ENCODE measurements at places on chromosomes 3 and 15.

DNA sequence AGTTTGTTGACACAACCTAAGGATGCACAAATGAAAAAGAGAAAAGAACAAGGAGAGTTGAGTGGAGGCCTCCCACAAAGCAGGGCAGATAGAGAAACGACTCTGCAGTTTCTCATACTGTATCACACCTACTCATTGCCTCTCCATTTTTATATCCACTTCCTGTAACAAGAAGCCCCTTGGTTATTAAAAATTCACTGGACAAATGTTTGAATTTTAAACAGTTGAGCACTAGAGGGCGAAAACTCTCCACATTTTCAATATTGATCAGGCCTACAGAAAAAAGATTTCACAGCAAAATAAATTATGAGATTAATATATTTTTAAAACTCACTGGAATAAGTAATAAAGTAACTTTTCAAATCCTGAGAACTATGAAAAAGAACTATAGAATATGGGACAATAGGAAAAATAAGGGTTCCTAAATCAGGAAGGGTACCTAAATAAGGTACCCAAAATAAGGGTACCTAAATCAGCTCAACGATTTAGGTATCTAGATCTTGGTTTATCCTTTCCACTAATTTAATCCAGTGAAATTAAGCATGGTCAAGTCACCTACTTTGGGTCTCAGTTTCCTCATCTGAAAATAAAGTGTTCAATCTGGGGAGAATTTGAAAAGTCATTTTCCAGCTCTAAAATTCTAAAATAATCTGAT is 47.0 kb upstream of the PPIB start:
- DNase-seq: no peak

DNA sequence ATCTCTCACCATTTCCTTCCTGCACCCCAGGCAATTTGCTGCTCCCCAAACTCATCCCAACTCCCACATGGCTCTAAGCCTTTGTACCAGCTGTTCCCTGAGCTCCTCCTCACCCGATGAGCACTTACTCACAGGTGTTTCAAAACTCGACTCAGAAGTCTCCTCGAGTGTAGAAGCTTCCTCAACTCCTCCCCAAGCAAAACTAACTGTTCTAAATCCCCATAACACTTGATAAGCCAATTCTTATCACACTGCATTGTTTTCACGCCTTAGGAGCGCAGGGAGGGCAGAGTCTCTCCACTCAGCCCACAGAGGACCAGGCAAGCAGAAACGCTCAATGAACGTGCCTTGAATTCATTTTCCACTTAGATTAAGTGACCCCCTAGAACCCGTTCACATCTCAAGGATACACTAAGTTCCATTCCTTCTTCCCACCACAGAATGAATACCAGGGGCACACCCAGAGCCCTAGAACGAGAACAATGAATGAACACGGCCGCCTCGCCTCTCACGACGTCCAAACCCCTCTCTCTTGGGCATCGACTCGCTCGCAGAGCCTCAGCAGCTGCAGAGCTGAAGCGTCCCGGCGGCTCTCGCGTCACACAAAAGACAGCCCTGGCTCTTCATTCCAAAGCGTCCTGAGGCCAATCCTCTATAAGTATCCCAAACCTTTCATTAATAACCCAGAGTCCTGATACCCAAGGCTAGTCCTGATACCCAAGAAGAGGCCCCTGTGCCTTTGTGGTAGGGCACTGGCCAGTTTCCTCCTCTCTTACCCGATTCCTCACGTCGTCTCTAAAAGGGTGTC is 1.1 kb downstream of the RAF1 start:
- DNase-seq: peak; percentile 24

GRCh38 chr3:22659651-22660475 is 543.3 kb upstream of the UBE2E2 start:
- DNase-seq: no peak

GRCh38 chr3:136730595-136731273 is 21.4 kb downstream of the STAG1 start:
- DNase-seq: no peak

GRCh38 chr15:34358367-34358766 is 8.6 kb downstream of the LPCAT4 start:
- DNase-seq: no peak

- DNase-seq: no peak
These were observed 302.1 kb upstream of the STT3B start for GRCh38 chr3:31230425-31231223.

- DNase-seq: no peak
These were observed 46.9 kb upstream of the CSPG4 start for GRCh38 chr15:75759416-75760130.

- DNase-seq: no peak
These were observed 57.2 kb downstream of the GLDN start for GRCh38 chr15:51398626-51399025.

DNA sequence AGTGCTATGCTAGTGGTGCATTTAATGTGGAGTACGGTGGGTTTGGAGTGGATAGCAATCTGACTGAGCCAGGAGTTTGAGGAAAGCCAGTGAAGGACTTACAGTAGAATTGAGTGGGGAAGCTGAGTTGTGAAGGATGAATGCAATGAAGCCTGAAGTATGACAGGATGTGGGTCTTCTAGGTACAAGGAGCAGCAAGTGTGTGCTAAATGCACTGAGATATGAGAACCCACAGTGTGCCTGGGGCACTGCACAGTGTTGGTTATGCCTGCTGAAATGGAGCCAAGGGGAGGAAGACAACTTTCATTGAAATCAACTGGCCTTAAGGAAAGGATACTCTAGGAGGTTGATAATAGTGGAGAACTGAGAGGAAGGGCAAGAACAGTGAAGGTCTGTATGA is 105.5 kb upstream of the MRPL3 start:
- DNase-seq: no peak

DNA sequence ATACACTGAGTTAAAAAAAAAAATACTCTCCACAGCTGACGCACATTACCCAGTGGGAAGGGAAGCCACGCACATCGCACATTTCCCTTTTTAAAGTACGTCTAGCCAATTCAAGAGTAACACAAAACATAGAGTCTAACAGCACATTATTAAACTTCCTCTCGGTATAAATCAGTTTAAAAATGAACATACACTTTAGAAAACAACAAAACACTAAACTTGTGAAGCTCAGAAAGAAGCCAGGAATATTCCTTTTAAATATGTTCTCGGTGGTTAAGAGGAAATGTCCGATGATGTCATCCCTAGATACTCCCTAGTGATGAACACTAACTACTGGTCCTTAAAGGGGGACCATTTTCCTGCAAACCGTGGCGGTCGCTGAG is 721 bp downstream of the MYEF2 start:
- DNase-seq: no peak

DNA sequence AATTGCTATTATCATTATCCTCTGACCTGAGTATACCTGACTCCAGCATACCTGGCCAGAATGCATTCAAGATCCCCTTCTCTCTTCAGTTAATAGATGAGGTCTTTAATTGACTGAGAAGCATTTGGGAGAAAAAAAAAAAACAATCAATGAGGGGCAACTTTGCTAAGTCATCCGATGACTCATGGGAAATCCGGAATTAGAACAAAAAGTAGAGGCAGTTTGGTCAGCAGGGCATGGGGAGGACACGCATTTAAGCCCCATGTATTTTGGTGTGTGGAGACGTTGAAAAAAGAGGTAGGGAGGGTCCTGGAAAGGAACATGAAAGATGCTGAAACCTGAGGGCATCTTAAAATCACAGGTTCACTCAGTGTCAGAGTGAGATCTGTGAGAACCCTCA is 256.2 kb downstream of the RORA start:
- DNase-seq: no peak

- DNase-seq: no peak
These were observed 8.2 kb upstream of the MYRIP start for GRCh38 chr3:39801216-39801615.

DNA sequence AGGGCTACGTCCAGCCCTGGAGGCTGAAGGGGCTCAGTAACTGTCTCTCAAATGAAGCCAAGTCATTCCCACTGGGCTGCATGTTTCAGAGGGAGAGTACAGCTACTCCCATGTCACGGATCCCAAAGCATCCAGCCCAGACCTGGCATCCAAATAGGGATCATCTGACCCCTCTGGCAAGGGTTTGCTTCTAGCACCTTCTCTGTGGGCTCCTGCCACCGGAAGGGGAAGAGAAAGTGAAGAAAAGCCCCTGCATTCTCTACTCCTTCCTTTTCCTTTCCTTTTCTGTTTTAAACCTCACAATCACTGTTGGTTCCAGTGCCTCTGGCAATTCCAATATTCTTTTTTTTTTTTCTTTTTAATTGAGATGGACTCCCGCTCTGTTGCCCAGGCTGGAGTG is 64.5 kb upstream of the CTSH start:
- no peak for DNase-seq

DNA sequence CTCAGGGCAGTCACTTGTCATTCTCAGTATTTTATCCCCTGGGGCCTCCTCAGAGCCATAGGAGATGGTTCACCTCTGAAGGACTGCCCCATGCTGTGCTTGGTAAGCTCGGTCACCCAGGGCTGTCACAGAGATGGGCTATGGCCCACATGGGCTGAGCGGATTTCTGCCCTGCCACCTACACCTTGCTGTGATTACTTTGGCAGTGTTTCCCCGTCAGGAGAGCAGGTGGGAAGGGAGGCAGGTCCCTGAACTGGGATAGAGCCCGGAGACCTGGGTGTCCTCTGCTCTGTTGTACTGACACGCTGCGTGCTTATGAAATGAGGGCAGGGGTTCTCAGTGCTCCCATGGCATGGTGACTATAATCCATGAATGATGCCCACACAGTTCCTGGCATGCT is 48.9 kb downstream of the APBA2 start:
- DNase-seq: no peak

GRCh38 chr3:57982561-57983243 is 25.5 kb upstream of the FLNB start:
- no peak for DNase-seq

DNA sequence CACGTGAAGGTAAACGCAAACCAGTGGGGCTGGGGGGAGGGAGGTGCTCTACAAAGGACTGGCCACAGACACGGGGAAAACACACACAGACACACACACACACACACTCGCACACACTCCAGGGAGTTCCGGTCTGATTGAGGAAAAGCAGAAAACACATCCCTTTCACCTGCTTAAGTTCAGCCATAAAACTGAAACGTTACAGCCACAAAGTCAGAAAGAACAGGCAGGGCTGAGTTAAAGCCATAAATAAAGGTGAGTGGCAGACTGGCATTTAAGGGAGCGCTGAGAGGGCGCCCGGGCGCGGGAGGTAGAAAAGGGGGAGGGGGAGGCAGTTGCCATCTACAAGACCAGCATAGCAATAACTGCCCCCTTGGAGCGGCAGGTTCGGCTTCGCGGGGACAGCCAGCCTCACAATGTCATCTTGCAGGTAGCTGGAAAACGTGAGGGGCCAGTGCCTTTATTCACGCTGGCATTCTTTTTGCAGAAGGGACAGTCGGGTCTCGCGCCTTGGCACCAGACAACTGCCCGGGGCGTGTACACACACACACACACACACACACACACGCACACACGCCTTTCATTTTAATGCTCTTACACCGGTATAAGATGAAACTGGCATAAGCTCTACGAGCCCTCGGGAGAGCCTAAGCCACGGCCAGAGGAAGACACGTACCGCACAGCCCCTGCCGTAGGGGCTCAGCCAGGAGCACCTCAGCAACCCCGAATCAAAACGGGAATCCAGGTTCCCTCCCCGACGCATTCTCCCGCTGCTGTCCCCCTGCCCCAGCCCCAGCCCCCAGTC is 866 bp downstream of the TNIK start:
- DNase-seq: peak; percentile 29

GRCh38 chr3:23492057-23492456 is 288.9 kb downstream of the UBE2E2 start:
- DNase-seq: no peak

- no peak for DNase-seq
These were observed 138.6 kb upstream of the MEF2A start for GRCh38 chr15:99427210-99427609.

- DNase-seq: no peak
These were observed 609.0 kb downstream of the EDEM1 start for GRCh38 chr3:5796541-5796940.

- no peak for DNase-seq
These were observed 11.9 kb upstream of the CGNL1 start for GRCh38 chr15:57364282-57365007.

DNA sequence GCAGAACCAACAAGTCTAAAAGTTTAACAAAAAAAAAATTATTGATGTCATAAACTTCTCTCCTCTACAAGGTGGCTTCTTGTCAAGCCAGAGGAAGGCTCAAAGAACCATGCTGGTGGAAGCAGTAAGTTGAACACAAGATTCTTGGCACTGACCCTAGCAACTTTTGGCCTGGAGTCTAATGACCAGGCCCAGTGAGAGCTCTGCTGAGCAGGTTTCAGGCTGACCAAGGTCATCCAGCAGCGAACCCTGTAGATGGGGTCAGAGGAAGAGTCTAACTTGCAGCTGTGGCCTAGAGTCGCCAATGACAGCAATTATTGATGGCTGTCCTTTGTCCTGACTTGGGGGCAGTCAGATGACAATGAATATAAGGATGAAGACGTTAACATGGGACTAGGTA is 43.1 kb upstream of the PDZRN3 start:
- DNase-seq: no peak

DNA sequence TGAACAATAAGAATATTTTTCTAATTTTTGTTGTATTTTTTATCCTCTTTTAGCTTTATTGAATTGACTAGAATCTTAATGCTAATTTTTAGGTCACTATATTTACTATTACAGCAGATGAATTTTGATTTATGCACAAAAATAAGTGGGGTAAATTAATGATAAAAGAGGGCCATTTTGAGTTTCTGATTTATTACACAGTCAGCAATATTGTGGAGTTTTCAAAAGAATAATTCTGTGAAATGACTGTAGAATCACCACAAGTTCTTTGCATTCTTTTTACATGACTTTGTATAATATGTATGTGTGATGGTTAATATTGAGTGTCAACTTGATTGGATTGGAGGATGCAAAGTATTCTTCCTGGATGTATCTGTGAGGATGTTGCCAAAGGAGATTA is 812.4 kb upstream of the DPPA4 start:
- no peak for DNase-seq
